ENCODE measurements at places on chromosomes 2 and 18.

DNA sequence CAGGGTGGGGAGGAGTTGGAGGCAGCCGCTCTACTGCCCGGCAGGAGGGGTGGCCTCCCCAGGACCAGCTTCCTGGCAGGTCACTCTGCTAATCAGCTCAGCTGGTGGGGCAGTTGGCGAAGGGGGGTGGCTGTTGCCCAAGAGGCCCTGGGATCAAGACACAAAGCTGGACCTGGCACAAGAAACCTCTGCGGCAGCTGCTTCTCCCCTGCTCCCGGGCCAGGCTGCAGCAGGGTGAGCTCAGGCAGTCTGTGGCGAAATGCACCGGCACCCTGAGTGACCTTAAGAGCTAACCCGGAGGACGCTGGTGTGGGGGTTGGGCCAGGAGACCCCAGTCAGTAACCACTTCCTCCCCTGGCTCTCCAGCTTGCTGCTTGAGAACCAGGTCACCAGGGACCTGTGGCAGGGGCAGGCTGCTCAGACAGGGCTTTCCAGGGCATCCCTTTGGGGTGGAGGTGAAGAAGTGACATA is 31.1 kb downstream of the TOGARAM2 start:
- no peak for DNase-seq

- DNase-seq: no peak
Measured at GRCh38 chr2:104462731-104463130, 391.2 kb upstream of the POU3F3 start.

- no peak for DNase-seq
Measured at GRCh38 chr2:174546519-174547506, 50.8 kb downstream of the WIPF1 start.

- no peak for DNase-seq
Measured at GRCh38 chr2:30465171-30465545, 18.1 kb downstream of the LCLAT1 start.

- no peak for DNase-seq
Measured at GRCh38 chr2:105239924-105240323, 1.6 kb upstream of the GPR45 start.

GRCh38 chr2:97995026-97995733 is 568 bp downstream of the TMEM131 start:
- no peak for DNase-seq

Measured in forelimb muscle (tissue), 1 donor.